ENCODE measurements at places on chromosomes 5 and 9.

DNA sequence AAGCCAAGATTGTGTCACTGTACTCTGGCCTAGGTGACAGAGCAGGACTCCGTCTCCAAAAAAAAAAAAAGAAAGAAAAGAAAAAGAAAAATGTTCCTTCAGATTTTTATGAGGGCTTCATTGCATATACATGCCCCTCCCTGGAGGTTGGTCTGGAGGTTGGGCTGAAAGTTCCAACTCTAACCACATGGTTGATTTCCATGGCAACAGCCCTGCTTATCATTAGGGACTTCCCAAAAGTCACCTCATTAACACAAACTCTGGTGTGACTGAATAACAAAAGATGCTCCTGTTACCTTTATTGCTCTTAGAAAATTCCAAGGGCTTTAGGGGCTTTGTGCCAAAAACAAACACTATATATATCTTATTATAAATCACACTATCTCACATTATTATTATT lies 113.8 kb downstream of the TMC1 start:
- DNase-seq, result no peak

GRCh38 chr5:103510851-103511553 lies 51.6 kb downstream of the NUDT12 start:
- DNase-seq, result no peak

GRCh38 chr9:8558176-8558575 lies 758.6 kb upstream of the DMAC1 start:
- no peak for DNase-seq

DNA sequence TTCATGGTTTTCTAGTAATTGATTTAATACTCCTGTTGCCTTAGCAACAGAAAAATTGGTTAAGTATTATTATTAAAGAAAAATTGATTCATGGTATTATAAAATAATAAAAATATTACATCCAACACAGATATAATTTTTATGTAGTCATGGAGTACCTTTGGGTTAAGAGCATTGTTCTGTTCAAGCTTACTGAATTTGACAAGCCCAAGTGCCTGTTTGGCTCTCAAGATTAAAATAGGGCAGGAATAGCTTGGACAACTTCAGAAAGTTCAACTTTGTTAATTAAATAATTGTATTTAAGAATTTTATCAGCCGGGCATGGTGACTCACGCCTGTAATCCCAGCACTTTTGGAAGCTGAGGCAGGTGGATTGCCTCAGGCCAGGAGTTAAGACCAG lies 82.0 kb downstream of the NIPBL start:
- no peak for DNase-seq

DNA sequence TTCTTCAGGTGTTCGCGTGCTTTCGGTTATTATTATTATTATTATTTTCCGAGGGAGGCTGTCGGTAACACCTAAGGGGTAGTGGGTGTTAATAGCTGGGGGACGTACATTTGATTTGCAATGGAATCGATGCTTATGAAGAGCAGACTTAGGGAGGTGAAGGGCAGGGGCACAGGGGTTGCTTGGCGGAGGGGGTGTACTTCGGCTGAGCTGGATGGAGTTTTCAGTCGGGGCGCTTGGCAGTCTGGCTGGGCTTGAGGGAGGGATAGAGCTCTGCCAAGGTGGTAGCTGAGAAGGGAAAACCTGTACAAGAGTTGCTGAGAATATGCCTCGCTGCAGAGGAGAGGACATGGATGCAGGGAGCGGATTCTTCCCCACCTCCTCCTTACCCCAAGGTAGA lies 617 bp upstream of the PTPRD start:
- no peak for DNase-seq

- no peak for DNase-seq
These were observed 8.0 kb downstream of the PCDH1 start for GRCh38 chr5:141870228-141870627.

GRCh38 chr9:76608575-76609273 lies 149.7 kb downstream of the GCNT1 start:
- no peak for DNase-seq

DNA sequence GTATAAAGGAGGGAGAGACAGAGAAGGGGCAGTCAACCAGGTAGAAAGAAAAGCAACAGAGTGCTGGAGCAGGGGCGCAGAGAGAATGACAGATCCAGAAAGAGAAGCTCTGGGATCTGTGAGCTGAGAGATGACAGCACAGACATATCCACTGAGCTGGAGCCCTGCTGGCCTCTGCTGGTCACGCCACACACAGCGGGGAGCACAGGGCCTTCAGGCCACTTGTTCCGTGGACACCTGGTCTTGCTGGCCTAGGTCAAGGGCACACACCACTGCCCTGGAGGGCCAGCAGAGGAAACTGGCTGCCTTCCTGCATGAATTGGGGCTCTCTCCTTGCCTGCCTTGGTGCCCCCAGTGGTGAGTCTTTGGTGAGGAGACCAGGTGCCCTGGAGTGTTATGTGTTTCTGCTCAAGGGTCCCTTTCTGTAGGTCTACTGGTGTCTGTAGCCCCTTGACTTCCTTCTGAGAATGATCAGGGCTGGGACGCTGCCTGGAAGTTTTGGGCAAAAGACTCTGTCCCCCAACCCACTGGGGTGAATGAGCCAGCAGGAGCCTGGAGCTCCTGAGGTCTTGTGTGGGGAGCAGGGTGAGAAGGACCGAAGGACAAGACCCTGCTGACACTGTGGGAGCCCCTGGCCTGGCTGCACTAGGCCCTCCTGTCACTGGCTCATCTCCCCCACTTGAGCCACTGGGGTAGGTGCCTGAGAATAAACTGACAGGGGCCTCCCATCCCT lies 59.2 kb upstream of the ADAMTS2 start:
- DNase-seq, result no peak

- no peak for DNase-seq
These were observed 60.5 kb upstream of the ITGA2 start for GRCh38 chr5:52928689-52929088.

- no peak for DNase-seq
These were observed 32.2 kb upstream of the TNFAIP8 start for GRCh38 chr5:119323601-119324000.

GRCh38 chr9:134420974-134421432 lies 94.7 kb downstream of the RXRA start:
- DNase-seq, result no peak

DNA sequence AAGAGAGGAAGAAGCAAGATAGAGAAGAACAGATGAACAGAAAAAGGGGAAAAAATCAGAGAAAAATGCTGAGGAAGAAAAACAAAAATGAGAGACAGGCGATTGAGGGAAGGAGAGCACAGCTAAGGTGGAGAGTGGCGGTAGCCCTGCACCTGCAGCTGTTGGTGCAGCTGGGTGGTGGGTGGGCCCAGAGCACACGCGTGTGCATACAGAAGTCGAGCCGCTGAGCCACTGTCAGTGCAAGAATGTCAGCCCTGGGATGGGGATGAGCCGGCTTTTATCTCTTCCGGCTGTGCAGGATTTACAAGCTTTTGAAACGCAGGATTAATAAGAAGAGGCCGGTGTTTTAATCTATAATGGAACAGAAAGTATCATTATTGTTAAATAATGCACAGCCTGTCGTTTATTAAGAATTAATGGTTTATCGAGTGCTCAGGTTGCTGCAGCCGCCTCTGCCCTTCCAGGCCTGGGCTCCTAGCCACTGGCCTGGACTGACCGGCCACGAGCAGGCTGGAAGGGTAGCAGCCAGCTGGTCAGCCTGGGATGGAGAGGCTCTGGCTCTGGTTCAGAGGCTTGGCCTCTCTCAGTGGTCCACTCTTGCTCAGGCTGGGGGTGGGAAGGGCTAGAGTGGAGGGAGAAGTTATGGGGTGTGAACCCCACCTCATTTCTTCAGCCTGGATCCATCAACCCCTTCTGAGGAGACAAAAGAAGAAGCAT lies 68.7 kb downstream of the PCDH1 start:
- no peak for DNase-seq

GRCh38 chr5:107271682-107272350 lies 398.9 kb downstream of the EFNA5 start:
- DNase-seq, result no peak

GRCh38 chr5:154620411-154620810 lies 134.8 kb upstream of the LARP1 start:
- DNase-seq, result no peak

DNA sequence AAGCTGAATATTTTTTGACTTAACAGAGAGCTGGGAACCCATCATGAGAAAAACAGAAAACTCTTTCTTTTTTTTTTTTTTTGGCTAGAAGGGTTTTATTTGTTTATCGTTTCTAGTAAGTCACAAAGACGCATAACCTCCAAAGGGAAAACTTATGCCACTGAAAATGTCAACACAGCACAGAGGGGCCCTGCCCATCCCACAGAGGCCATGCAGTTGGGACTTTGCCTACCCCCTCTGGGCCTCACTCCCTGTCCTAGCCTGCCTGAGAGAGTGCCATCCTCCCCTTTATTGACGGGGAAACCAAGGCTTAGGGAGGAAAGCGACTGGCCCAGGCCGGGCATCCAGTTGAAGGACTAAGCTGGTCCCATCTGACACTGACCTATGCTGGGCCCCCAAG lies 74.7 kb downstream of the VAV2 start:
- no peak for DNase-seq

DNA sequence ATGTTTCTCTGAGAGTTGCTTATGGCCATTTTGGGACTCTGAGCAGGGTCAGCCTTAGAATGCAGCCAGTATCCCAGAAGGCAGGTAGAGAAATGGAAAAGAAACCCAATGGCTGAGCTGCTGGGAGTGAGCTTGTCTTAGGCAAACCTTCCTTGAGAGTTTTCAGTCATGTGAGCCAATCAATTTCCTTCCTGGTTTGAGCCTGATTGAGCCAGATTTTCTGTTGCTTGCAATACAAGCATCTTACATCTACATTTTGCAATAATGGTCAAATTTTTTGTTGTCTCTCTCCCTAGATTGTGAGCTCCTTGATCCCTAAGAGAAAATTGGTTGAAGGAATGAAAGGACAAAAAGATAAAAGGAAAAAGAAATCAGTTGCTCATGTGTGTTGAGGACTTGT lies 155.3 kb downstream of the SNX18 start:
- no peak for DNase-seq

- DNase-seq, result peak; percentile 97
These were observed at the start of gene AOPEP for GRCh38 chr9:94726495-94727191. Gene AOPEP (plus strand): TSS chr9:94726699. CDS start chr9:94759784, 33,085 bp downstream.

DNA sequence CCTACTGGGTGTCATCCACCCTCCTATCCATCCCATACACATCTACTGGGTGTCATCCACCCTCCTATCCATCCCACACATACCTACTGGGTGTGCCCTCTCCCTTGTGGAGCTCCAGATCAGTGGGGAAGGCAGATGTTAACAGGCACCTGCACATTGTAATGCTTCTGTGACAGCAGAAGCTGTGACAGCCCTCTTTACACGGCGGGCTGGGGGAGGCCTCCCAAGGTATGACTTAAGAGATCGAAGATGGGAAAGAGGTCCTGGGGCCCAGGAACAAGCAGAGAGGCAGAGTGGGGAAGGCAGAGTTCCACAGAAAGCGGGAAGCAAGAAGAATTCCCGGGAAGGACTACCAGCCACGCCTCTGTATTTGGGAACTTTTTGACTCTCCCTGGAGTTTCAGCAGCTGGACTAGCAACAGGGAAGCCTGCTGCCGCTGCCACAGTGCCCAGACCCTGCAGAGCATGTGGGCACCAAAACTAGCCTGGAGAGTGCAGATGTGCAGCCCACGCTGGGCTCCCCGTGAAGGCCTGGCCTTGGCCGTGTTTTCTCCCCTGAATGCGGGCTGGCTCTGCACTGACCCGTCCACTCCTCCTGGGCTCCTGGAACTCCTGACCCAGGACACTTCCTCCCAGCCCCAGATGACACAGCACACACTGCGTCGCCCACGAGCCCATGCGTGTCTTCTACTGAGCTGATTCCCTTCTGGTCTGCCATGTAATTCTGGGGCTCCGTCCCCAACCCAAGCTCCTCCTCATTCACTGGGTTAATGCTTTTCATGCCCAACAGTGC lies 9.3 kb downstream of the TOR1A start:
- no peak for DNase-seq

- no peak for DNase-seq
These were observed 123.5 kb upstream of the LMX1B start for GRCh38 chr9:126490214-126490631.

GRCh38 chr9:131255676-131256197 lies 20.6 kb downstream of the FAM78A start:
- no peak for DNase-seq

DNA sequence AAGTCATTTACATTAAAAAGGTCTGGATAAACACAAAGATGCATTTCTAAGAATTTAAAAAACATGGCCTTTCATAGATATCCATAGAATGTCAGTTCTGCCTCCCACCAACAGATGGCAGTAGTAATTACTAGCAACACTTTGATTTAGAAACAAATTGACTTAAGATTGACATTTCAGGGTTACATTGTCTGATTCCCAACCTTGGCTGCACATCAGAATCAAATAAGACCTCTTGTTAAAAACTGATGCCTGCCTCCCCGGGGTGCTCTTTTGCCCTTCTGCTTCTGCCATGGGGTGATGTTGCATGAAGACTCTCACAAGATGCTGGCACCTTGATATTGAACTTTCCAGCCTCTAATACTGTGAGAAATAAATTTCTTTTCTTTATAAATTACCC lies 146.2 kb upstream of the GPR151 start:
- DNase-seq, result no peak

GRCh38 chr5:92912283-92912682 lies 668.7 kb downstream of the NR2F1-AS1 start:
- DNase-seq, result no peak

DNA sequence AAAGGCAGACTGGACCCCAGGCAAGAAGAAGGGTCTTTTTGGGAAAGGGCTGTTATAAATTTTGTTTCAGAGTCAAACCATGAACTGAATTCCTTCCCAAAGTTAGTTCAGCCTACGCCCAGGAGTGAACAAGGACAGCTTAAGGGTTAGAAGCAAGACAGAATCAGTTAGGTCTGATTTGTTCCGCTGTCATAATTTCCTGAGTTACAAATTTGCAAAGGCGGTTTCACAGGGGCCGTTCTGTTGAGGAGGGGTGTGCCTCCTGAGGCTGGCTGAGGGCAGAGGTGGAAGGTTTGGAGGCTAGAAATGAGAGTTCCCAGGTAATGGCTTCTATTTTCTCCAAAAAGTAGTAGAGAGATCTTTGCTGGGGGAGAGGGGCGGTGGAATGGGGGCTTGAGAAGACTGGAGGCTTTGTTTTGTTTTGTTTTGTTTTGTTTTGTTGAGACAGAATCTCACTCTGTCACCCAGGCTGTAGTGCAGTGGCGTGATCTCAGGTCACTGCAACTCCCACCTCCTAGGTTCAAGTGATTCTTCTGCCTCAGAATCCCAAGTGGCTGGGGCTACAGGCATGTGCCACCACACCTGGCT lies 4.1 kb upstream of the CERCAM start:
- DNase-seq, result no peak

DNA sequence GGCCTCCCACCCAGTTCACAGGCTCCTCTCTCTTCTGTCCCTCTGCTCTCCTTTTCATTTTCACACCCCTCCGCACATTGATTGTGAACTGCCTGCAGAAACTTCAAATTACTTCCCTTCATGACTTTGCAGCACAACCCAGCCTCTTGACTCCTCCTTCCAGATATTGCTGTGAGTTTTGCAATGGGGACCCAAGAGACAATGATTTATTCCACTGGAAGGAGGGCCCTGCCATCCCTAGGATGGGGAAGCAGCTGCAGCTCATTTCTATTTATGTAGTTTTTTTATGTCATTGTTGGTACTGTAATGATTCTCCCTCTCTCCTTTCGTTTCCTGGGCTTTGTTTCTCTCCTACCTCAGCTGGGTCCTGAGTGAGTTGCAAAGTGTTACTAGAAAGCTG lies 364.9 kb downstream of the ICE1 start:
- no peak for DNase-seq

Data from T-helper 22 cell (primary cell).